ENCODE measurements at places on chromosomes 7 and 10.

GRCh38 chr7:141094336-141095070 lies 20.6 kb downstream of the TMEM178B start:
- DNase-seq = no peak

GRCh38 chr7:16345979-16346958 lies 75.1 kb downstream of the CRPPA start:
- DNase-seq = no peak

GRCh38 chr10:71145352-71145945 lies 66.9 kb upstream of the UNC5B start:
- DNase-seq = no peak

- DNase-seq = no peak
Measured at GRCh38 chr7:128271471-128271941, 30.4 kb downstream of the LEP start.

- DNase-seq = no peak
Measured at GRCh38 chr10:107163881-107164861, at the start of gene SORCS1. TSS of gene SORCS1 (minus strand) at chr10:107164706.

DNA sequence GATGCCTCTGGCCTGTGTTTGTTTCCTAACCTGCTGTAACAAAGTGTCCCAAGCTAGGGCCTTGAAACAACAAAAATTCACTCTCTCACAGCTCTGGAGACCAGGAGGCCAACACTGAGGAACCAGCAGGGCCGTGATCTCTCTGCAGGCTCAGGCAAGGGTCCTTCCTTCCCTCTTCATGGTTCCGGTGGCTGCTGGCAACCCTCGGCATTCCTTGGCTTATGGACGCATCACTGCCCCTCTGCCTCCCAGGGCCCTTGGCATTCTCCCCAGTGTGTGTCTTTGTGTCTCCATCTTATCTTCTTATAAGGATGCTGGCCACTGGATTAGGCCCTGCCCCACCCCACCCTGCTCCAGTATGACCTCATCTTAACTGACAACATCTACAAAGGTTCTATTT lies 17.0 kb downstream of the CNPY1 start:
- no peak for DNase-seq

DNA sequence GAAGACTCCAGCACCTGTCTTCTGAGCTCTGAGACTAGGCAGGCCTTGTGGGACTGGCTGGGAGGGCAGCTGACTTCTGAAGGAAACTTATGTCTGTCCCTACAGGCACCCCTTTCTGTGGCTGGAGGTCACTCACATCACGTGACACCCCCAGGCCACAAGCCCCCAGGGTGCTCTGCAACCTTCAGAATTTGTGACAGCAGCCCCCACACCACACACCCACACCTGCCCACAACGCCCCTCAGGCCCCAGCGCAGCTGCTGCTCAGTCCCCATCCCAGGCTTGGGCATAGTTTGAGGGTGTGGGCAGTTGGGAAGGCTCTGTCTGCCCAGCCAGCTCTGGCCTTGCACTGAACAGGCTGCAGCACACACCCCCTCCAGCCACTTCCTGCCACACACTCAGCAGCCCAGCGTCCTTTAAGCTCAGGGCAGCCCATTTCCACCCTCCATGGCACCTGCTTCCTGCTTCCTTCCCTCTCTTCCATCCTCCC lies 80.0 kb upstream of the UNC5B start:
- no peak for DNase-seq
